Gastrocnemius medialis (tissue), 4 donors: ENCODE measurements at places on chromosomes 12 and 14. TPM values are rescaled to one million over a fixed set of nuclear protein-coding genes. Genes with fewer than 3 reads are reported as not detected.

GRCh38 chr12:33265900-33266299, 173.7 kb downstream of the SYT10 start:
- H3K4me3 ChIP-seq, result no peak overlapping the region
- DNase-seq, result no peak
- H3K27me3 ChIP-seq, result no peaks in the 10 kb centered on the region
- no peaks in the 10 kb centered on the region for H3K4me1 ChIP-seq
- no peaks in the 10 kb centered on the region for H3K36me3 ChIP-seq
- H3K27ac ChIP-seq, result no peak overlapping the region

PRB2 gene
- total RNA-seq, result not detected

PA2G4 gene
- 113 TPM for total RNA-seq

KRT74 gene
- total RNA-seq, result not detected
